ENCODE measurements at places on chromosomes 13 and 19.
A peak's percentile ranks its signal among the peaks of the same experiment; 100 is the strongest.

GRCh38 chr13:27659145-27659865 is 37.6 kb downstream of the POLR1D start:
- DNase-seq = peak; percentile 72

GRCh38 chr19:42281146-42281826 is 12.2 kb downstream of the CIC start:
- DNase-seq = no peak

DNA sequence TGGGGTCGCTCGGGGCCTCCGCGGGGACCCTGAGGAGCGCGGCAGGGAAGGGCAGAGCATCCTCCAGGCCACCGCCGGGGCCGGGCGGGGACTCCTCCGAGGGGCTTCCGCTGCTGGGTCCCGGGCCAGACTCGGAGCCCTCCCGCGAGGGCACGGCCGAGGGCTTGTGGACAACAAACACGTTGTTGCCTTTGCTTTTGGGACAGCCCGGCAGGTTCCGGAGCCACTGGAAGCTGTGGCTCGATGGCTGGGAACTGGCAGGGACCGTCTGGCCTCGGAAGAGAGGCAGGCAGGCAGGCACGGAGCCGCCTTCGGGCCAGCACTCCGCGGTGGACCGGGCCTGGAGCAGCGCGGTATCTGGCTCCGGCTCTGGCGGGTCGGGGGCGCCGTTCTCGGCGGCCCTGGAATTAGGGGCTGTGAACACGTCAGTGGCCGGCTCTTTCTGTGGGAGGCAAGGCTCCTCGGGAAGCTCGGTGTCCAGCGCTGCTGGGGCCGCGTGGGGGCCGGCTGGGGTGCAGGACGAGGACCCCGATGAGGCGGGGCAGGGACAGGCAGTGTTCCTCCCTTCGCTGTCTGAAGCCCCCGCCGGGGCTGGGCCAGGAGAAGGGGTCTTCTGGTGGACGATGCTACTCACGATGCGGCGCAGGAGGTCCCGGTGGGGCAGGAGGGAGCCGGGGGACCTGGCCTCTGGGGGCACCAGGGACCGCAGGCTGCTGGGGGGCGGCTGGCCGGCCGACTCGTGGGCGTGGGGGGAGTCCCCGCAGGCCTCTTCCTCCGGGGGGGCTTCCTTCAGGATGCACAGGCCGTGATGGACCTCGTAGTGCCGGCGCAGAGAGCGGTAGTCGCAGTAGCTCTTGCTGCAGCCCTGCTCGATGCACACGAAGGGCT is 27.6 kb downstream of the ZNF541 start:
- DNase-seq = no peak

- peak; percentile 17 for DNase-seq
Observed at GRCh38 chr19:5578097-5578846, 10.5 kb upstream of the TINCR start.

DNA sequence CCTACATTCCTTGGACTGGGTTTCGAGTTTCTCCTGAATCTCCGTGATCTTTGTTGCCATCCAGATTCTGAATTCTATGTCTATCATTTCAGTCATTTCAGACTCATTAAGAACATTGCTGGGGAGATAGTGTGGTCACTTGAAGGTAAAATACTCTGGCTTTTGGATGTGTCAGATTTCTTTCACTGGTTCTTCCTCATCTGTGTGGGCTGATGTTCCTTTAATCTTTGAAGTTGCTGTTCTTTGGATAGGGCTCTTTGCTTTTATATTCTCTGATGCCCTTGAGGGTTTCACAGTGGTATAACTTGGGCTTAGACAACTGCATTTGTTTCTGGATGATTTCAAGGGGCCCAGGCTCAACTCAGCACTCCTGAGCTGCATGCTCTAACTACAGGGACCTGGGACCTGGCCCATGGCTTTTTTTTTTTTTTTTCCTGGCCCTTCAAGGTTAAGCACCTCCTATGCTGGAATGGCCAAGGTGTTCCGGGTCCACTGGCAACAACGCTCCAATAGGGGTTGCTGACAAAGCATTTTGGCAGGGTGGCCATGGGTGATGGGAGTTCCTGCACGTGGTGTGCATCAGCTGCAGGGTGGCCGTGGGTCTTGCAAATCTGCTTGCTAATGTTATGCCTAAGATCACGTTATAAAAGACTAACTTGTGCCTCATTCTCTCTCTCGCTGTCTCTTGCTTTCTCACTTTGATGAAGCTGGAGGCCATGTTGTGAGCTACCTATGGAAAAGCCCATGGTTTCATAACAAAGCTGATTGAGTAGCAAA is 5.9 kb upstream of the SIGLEC7 start:
- no peak for DNase-seq

GRCh38 chr13:89136678-89137077 is 1465.5 kb downstream of the SLITRK5 start:
- DNase-seq = peak; percentile 10

GRCh38 chr19:9729162-9729561 is 39.4 kb downstream of the ZNF846 start:
- no peak for DNase-seq

GRCh38 chr13:69935043-69935442 is 172.6 kb upstream of the ATXN8OS start:
- no peak for DNase-seq

DNA sequence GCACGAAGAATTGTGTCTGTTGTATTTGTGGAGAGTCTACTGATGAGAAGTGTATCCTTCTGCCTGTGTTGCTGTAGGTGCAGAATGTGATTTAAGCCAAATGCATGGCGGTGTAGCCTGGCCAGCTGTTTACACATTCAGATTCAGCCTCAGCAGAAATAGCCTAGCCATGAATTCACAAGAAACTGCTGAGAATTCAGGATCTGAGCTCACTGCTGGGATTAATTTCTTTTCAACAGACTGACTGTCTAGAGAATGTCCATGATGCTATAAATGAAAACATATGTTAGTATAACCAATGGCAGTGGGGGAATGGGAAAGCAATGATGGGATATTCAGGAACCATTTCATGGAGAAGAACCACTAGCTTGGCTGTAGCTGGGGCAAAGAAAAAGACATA is 77.4 kb upstream of the RNF113B start:
- no peak for DNase-seq

DNA sequence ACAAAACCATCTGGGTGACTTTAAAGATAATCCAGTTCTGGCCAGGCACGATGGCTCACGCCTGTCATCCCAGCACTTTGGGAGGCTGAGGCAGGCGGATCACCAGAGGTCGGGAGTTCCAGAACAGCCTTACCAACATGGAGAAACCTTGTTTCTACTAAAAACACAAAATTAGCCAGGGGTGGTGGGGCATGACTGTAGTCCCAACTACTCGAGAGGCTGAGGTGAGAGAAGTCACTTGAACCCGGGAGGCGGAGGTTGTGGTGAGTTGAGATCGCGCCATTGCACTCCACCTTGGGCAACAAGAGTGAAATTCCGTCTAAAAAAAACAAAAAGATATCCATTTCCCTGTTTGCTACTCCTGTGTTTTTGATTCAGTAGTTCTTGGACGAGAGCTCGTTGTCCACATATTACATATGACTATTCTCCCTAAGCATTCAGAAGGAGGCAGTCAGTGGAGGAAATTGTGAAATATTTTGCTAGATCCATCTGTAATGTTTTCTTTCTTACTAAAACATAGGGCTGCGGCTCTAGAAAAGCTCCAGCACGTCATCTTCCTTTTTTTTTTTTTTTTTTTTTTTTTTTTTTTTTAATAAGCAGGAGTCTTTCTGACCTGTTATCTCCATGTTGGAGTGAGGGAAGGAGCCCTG is 33.6 kb downstream of the ZNF701 start:
- peak; percentile 68 for DNase-seq

GRCh38 chr19:10390652-10391286 is 10.4 kb upstream of the TYK2 start:
- peak; percentile 64 for DNase-seq

DNA sequence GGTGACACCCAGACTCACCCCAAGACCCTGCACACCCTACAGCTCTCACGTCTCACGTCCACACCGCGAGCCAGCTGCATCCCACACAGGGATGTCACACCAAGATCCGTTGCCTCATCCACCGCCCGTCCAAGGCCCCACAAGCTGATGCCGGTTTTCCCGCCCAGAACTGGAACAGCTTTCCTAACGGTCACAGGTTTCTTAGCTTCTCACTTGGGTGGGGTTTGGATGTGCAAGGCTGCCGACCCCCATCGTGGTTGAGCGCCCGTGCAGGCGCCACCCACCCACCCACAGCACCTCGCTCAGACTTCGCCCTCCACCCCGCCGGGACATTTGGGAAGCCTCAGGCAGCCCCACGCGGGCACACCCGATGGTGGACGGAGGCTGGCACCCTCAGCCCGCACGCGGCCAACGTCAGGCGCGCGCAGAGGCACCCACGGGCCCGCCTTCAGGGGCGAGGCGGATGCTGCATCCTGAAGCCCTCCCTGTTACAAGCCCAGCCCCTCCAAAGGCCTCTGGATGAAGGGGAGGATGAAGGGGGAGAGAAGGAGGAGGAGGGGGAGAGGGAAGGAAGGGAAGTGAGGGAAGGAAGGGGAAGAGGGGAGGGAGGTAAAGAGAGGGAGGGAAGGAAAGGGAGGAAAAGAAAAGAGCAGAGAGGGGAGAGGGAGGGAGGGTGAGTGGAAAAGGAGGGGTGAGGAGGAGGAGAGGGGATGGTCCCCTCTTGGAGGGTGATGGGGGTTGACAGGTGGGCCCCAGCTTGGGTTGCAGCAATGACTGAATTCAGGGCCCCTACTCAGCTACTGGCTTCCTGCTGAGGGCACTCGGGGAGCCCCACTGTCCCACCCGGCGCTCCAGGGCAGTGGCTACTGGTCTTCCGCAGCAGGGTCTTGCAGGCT is 12.8 kb downstream of the ONECUT3 start:
- no peak for DNase-seq

DNA sequence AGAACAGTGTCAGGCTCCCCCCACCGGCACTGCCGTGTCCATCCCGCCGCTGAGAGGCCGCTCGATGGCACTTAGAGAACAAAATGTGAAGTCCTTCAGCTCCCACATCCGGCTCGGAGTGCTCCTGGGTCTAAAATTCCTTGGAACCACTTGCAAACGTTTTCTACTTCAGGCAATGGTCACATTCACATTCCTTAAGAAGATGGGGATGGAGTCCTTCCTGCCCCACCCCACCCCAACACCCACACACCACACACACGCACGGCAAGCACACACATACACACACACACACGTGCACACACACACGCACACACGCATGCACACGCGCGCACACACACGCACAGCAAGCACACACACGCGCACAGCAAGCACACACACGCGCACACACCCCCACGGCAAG is 83.4 kb downstream of the SOX1 start:
- no peak for DNase-seq

DNA sequence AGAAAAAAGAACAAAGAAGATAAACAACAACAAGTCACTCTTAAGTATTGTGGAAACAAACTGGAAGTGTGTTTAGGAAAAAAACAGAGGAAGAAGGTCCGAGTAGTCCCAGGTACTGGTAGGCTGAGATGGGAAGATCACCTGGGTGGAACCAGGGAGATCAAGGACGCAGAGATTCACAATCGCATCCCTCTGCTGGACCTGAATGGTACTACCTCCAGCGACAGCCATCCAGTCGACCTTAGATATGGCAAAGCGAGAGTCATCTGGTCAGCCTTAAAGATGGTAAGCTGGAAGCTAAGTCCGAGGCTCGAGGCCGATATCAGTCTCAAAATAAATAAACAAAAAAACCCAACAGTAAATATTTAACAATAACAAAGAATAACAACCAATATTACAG is 44.9 kb upstream of the ZNF91 start:
- no peak for DNase-seq

DNA sequence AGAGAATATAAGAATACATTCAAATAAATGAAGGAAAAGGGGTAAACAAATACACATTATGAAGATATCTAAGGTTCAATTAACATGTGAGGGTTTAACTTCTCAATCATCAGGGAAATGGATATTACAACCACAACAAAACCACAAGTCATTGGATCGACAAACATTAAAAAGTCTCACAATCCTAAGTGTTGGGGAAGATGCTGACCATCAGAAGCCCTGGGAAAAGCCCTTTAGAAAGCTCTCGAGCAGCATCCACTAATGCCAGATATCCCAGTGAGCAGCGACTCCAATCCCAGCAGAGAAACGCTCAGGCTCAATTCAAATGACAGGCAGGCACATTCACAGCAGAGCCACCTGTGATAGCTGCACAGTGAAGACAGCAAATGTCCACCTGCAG is 3.1 kb downstream of the TPRX1 start:
- no peak for DNase-seq

- DNase-seq = no peak
Observed at GRCh38 chr13:80374444-80374843, 33.5 kb upstream of the SPRY2 start.

DNA sequence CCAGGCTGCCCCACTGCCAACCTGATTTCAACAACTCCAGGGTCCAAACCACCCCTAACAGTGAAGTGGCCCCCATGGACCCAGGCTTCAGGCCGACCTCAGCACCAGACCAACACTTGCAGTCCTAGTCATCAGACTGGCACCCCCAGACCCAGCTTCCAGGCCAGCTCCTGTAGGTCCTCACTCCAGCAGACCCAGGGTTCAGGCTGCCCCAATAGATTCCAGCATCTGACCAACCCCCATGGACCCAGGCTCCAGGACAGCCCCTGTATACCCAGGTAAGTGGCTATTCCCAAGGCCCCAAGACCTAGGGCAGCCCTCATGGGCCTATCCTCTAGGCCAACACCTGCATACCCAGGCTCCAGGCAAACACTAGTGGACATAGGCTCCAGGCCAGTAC is 193.8 kb upstream of the OBI1 start:
- DNase-seq = no peak

DNA sequence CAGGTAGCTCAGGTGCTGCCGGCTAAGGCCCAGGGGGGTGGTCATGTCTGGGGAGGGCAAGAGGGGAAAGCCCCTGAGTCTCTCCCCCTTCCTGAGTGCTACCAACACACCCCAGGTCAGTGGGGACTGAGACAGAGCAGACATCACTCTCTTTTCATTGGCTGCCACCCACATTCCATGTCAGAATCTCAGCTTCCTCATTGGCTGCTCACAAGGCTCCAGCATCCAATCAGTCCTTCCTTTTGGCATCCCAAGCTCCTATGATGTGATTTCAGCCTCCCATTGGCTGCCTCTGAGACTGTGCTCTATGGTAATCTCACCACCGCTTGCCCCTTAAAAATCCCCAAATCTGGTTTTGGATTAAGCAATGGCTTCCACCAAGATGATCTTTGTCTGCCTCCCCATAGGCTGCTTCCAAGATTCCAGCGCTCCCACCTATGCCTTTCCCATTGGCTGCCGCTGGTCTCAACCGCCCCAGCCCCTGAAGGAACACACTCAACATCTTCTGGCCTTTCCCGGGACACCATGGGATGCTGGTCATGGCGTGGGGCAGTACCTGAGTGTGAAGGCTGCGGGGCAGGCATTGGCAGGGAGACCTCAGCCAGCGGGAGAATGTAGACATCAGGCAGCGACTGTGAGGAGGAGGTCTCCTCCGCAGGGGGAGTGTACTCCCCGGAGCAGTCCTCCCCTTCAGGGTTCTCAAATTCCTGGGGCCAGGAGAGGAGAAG is 2.0 kb downstream of the LMTK3 start:
- peak; percentile 32 for DNase-seq

GRCh38 chr19:7159105-7159933 is 89.8 kb downstream of the ZNF557 start:
- DNase-seq = peak; percentile 62

GRCh38 chr13:20573186-20573585 is 6.2 kb downstream of the IFT88 start:
- DNase-seq = no peak

Data from amniotic epithelial cell (primary cell).